ENCODE measurements at places on chromosomes 7 and 10.

GRCh38 chr10:58820386-58820785 is 307.7 kb downstream of the BICC1 start:
- DNase-seq: peak; percentile 55

- DNase-seq: no peak
Observed at GRCh38 chr7:150323682-150324372, 482 bp upstream of the ACTR3C start.

DNA sequence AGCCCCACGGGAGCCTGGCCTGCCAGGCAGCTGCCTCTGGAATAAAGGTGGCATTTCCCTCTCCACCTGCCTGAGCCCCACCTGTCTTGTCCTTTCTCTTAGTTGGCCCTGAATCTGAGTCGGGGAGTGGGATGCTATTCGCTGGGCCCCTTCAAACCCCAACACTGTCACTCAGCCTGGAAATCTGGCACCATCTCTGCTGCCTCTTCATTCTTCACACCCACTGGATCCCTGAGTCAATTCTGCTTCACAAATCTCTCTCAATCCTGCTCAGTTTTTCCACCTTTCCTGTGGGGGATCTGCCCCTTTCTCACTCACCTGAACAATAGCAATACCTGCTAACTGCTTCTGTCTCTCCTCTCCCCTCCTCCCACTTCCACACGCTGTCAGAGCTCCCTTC is 10.6 kb downstream of the CRTAC1 start:
- DNase-seq: no peak

- no peak for DNase-seq
Observed at GRCh38 chr7:83633516-83633915, 15.4 kb downstream of the SEMA3E start.

DNA sequence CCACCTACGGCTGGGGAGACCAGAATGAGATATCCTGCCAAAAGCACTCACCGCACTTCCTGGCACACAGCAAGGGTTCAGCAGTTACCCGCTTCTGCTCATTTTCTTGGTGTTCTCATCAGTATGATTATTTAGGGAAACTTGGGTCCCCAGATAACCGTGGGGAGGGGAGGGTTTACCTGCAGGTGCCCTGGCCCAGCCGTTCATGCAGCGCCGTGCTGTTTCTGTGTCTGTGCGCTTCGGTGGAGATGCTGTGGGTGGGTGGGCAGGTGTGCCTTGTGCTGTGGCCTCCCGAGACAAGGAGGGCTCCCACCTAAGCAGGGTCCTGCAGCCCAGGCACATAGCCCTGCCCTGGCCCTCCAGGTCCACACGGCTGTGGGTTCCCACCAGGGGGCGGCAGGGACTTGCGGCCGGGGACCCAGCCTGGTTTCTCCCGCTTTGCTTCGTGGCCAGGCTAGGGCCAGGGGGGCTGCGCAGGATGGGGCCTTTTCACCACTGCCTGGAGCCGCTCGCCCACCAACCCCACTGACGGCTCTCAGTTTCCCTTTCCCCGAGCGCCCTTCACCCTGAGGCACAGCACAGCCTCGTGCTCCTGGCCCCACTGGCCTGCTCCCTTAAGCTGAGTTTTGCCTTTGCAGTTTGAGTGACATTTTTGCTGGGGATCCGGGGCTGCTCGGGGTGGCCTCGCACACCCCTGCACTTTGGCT is 78.5 kb downstream of the LHPP start:
- peak; percentile 60 for DNase-seq

GRCh38 chr7:116857052-116857451 is 5.3 kb upstream of the CAPZA2 start:
- DNase-seq: no peak

DNA sequence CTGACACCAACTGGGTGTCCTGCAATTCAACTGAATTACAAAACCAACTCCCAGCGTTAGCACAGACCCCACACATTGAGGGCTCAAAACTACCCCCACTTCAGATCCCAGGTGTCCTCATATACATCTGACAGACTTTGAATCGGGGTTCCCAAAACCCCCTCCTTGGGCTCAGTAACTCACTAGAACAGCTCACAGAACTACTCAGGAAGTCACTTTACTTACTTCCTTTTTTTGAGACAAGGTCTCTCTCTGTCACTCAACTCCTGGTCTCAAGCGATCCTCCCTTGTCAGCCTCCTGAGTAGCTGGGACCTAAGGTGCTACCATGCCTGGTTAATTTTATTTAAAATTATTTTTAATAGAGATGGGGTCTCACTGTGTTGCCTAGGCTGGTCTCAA is 456.0 kb downstream of the SDK1 start:
- DNase-seq: no peak

DNA sequence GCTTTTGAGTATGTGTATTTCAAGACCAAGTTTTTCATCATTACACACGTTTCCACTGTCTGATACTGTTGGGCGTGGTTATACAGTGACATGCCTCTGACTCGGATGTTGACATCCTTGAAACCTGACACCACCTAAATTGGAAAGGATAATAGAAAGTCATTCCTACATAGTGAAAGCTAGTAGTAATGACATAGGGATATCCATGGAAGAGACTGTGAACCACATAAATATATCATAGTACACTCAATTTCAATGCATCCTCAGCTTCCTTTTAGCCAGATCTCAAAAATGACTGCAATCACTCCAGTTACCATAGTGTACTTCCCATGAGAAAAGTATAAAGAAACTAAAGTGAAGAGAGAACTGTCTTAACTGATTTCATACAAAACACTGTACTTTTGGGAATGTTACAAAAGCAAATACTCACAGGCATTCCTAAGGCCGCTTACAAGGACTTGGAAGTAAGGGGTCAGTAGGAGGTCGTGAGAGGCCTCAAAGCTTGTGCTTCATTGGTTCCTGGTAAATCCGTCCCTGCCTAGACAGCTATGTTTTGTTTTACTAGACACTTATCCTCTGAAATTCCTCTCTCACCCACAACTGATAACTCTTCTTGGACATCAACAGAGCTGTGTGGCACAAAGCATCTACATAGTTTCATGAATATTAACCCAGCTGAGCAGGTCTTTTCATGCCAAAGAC is 71.8 kb upstream of the VWDE start:
- DNase-seq: no peak

GRCh38 chr10:493391-494148 is 195.9 kb downstream of the DIP2C start:
- no peak for DNase-seq

DNA sequence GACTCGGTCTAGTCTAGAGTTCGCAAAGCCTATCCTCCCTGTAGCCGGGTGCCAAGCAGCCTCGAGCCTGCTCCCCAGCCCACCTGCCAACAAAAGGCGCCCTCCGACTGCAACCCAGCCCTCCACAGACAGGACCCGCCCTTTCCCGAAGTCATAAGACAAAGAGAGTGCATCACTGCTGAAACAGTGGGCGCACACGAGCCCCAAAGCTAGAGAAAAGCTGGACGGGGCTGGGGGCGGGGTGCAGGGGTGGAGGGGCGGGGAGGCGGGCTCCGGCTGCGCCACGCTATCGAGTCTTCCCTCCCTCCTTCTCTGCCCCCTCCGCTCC is 622 bp upstream of the COL1A2 start:
- DNase-seq: no peak

GRCh38 chr7:129354428-129355157 is 79.6 kb upstream of the STRIP2 start:
- DNase-seq: no peak

- DNase-seq: no peak
Observed at GRCh38 chr7:85474234-85474633, 287.4 kb upstream of the SEMA3D start.

DNA sequence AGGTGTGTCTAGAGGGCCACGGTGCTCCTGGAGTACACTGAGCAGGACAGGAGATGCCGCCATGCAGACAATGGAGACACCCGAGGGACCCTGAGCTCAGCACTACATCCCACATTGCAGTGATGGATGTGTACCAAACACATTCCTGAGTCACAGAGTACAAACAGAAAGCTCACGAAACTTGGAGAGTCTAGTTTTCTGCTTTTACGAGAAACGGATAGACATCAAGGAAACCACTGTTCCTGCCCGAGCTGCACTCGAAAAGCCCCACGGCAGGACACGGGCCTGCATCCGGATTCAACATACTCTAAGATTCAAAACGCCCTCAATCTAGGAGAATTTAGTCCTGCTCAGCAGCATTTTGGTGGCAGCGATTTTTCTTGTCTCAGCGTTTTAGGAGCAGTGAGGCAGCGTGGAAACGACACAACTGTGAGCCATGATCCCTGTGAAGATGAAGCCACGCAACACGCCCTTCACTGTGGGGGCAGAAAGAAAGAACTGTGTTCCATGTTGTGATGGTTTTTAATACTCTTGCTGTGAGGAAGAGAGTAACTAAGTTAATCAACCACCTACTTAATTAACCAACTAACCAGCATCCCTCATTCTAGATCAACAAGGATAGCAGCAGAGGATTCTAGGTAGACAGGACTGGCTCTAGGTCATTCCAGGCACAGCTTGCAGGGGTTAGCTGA is 3.2 kb downstream of the TNS3 start:
- DNase-seq: no peak

DNA sequence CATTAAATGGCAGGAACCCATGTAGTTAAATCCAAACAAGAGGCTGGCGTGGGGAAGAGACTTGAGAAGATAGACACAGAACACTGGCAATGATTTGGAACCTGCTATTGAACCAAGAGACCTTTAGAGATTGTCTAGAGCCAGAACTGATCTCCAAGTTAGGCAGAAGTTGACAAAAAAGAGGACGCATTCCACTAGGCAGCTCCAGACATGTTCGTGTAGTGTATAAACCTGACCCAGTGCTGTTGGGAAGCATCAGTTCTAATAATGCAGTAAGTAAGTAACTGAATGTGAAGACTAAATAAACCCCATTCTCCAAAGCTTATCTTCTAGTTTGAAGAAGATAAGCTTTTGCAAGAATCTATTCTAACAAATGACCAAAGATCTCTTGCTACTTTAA is 50.8 kb downstream of the AP3M1 start:
- DNase-seq: no peak
